ENCODE measurements at places on chromosomes 11 and 22.

GRCh38 chr11:100675115-100675650 lies 11.9 kb upstream of the ARHGAP42 start:
- no peak for DNase-seq

DNA sequence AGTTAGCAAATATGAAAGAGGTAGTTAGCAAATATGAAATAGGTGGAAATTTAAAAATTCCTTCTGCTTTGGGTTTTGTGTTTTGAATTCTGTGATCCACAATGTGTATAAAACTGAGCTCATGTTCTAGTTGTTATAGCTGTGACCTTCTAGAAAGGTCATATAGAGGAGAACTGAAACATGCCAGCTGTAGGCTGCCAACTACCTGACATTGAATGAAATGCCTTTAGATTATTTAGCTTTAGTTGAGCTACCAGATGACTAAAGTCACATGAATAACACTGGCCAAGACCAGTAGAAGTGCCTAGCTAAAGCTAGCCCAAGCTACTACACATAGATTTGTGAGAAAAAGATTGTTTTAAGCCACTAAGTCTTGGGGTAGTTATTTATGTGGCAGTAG lies 5.8 kb upstream of the TCN1 start:
- no peak for DNase-seq

- peak; percentile 20 for DNase-seq
Observed at GRCh38 chr11:94315664-94316063, 11.3 kb downstream of the IZUMO1R start.

DNA sequence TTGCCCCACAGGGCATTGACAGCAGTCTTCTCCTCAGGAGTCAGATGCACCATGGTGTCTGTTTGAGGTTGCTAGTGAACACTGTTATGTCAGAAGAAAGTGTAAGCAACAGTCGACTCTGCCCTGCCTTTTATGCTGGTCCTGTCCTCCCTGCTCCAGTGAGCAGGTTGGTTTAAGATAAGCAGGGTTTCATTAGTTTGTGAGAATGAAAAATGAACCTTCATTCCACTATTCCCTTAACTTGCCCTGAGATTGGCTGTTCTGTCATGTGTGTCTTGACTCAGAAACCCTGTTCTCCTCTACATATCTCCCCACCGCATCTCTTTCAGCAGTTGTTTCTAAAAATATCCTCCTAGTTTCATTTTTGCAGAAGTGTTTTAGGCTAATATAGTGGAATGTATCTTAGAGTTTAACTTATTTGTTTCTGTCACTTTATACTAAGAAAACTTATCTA lies at the start of gene HBD:
TSS of gene HBD (minus strand) at position 103 of the 454 bp plus-strand sequence. CDS start at position 53, 50 bp downstream.
- DNase-seq: no peak

- no peak for DNase-seq
Observed at GRCh38 chr11:129285402-129285786, 90.3 kb upstream of the BARX2 start.

- DNase-seq: peak; percentile 97
Observed at GRCh38 chr11:86740628-86741483, 59.5 kb upstream of the PRSS23 start.

DNA sequence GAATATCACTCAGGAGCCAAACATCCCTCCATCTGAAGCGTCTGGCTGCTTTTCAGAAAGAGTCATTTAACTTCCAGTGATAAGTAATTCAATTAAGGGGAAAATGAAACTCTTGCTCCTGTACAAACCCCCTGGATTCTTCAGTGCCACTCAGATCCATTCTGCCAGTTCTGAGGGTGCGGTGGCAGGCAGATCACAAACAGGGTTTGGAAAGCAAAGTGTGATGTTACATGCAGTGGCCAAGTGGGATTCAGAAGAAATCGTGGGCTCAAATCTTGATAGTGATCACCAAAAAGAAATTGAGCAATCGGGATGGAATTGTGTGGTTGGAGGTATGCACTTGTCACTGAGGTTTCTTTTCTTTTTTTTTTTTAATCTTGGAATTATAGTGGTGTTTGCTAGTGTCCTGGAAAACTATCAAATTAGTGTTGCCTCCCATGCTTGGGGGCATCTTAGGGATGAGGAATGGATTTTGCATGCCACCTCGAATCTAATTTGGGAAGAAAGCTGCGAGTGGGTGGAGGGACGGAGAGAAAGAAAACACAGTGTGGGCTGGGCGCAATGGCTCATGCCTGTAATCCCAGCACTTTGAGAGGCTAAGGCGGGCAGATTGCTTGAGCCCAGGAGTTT lies 22.5 kb upstream of the RTL6 start:
- no peak for DNase-seq

DNA sequence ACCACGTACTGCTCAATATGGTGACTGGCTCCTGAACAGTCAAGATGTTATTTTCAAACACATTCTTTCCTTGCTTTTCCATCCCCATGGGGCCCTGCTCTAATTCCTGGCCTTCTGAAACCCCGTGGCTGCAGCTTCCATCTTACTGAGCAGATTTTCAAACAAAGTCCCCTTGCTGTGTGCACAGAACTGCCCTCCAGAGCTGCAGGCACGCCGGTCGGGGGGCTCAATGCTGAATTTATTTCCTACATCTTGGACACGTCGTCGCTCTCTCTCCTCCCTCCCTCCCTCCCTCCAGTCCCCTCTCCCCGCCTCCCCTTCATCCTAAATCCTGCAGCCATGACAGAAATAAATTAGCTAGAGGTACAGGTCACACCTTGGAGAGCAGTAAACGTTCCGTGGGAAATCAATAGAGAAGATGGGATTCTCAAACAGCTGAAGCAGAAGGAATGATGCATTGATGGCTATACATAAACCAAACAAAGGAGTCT lies 243.1 kb upstream of the BLID start:
- DNase-seq: no peak

GRCh38 chr11:107857550-107858216 lies 904 bp downstream of the SLC35F2 start:
- no peak for DNase-seq

- peak; percentile 1 for DNase-seq
Observed at GRCh38 chr11:30128269-30128932, 102.4 kb upstream of the FSHB start.

- DNase-seq: peak; percentile 18
Observed at GRCh38 chr11:73205661-73206343, 12.3 kb upstream of the P2RY2 start.

- no peak for DNase-seq
Observed at GRCh38 chr11:133070791-133071190, 461.5 kb downstream of the OPCML start.

DNA sequence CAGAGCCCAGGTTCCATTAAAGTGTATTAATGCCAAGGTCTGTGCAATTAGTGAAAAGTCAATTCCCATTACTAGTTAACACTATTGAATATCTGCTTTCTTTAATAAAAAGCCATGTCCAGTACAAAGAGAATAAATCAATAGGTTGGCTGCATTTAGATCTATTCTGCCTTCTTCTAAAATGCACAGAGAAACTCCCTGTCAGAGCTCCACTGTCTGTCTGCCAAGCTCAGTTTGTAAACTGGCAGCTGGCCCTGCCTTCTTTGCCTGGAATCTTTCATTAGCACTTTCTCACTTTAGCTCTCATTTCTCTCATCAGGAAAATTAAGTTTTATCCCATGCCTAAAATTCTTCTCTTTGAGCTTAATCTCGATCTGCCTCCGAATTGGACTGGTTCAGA lies 35.6 kb downstream of the ARL14EP start:
- no peak for DNase-seq

DNA sequence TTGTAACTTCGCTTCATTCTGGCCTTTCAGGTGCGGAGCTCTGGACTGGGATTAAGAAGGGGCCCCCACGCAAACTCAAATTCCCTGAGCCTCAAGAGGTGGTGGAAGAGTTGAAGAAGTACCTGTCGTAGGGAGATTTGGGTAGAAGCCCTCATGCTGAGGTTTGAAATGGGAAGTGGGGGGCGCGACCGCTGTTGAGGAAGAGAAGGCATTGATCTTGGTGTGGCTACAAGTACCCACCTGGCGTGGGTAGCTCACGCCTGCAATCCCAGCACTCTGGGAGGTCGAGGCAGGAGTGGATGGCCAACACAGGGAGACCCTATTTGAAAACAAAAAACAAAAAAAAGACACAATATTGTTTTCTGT lies 779 bp downstream of the SELENOH start:
- no peak for DNase-seq

DNA sequence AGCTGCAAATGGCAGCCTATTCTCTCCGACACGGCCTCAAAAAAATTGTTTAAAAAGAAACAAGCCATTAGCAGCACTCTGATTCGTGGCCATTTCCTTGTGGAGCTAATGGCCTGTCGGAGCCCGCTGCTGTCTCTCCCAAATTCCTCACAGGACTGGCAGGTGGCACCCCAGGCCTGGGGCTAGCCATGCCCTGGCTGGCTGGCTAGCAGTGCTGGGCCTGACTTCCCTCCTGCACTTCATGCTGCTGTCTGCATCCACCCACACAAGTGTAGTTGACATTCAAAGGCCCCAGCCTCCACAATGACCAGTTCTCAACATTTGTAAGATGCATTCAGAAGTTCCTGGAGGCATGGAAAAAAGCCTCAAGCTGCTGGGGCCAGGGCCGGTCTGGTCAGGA lies 61.5 kb downstream of the SMCO4 start:
- no peak for DNase-seq

DNA sequence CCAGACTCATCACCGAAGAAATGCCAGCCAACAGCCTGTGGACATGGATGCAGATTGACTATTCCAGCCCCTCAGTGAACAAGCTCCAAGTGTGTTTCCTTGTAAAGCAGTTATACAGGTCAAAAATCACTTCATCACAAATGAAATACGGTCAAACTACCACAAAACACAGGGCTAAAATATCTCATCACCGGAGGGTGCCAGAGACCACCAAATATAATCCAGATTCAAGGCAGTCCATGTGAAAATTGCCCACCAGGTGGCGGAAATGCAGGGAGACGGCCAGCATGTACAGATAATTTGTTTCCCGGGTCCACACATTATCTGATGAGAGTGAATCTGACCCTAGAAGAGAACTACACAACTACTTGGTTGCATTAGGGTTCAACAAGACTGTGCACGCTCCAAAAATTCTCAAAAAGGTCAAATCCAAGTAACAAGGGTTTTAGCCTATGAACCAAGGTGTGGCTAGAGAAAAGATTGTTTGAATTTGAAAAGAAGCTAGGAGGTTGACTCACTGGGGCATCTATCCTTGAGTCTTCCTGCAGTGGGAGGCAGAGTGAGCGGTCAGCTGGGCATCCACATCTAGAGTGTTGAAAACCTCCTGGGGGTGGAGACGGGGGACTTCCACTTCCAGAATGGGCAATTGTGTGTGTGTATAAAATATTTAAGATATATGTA lies 71.7 kb downstream of the IGLL5 start:
- peak; percentile 80 for DNase-seq

- peak; percentile 100 for DNase-seq
Observed at GRCh38 chr11:14422052-14422813, 63.2 kb upstream of the RRAS2 start.

DNA sequence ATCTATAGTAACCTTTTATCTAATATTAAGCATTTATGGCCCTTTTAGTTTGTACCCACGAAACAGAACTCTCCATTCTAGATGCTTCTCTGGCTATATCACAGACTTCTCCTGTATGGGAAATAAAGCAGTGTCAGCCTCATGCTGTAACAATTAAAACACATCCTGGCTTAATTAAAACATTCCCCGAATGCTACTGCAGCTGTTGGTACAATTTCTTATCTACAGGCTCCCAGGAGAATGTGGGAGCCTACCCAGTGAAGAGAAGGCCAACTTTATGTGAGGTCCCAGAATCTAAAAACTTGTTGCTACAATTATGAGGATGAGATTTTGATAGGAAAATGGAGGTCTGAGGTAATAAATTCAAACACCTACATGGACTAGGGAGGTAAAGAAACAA lies 83.8 kb downstream of the MPPED2 start:
- DNase-seq: no peak

DNA sequence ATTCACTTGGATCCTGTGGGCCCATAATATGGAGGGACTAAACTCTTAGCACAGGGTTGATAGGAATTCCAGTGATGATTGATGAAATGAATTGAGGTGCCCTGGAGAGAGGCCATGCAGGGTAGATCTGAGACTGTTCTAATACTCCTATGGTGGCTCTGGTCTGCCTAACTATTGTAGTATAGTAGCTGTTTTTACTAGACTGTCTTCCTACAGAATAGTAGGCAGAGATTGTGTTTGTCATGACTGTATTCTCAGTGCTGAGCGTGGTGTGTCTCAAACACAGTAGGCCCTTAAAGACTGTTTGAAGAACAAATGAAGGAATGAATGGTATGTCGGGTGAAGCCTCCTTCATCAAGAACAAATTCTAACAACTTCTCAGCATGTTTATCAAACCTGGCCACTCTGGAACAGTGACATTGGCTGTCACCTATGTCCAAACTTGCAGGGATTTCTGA lies 107.0 kb upstream of the SESN3 start:
- no peak for DNase-seq

GRCh38 chr11:10581481-10582019 lies 13.1 kb upstream of the LYVE1 start:
- DNase-seq: no peak

GRCh38 chr11:13462311-13462900 lies 616 bp downstream of the BTBD10 start:
- peak; percentile 25 for DNase-seq

GRCh38 chr11:71119656-71120269 lies 132.6 kb downstream of the SHANK2 start:
- no peak for DNase-seq

- DNase-seq: no peak
Observed at GRCh38 chr11:119928047-119928446, 199.0 kb upstream of the NECTIN1 start.

DNA sequence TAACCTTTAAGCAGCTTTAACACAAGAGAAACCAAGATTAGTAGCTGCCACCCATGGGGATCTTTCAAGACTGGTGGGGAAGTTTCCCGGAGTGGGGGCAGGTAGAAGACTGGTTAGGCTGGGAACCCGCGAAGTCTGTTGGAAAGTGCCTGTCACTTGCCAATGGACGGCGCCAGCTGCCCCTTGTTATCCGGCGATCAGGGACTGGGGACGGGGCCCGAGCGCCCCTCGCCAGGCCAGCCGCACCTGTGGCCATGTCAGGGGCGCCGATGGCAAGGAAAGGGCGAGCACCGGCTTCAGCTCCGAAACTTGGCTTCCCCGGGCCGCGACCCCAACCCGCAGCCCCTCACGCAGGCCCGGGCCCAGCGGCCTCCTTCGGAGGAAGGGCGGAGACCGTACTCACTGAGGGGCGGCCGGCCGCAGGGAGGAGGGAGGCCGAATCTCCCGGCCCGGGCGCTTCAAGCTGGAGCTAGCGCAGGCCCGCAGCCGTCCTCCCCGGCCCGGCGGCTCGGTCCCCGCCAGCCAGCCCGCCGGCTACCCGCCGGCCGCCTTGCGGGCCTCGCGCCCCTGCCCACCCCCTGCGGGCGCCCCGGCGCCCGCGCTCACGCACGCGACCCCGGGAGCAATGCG lies 539 bp downstream of the EIF4ENIF1 start:
- DNase-seq: peak; percentile 18

DNA sequence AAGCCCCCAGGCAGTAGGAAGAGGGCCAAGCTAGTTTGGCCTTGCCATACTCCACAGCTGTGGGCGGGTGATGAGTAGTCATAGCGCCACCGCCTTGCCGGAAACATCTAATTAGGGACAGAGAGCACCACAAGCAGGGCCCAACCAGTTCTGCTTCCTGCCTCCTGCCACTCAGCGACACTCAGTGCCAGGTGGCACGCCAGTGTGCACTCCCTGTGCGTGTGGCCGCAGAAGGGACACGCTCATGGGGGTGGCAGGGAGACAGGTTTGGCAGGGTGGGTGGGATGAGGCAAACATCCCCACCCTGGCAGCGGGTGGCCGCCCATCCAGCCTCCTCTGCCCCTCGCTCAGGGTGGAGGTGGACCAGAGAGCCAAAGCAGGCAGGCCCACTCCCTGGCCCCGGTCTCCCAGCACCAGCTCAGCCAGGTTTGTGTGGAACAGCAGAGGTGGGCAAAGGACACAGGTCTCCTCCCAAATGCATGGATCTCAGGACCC lies 4.9 kb downstream of the OVOL1 start:
- peak; percentile 69 for DNase-seq

- DNase-seq: no peak
Observed at GRCh38 chr11:114832532-114833125, 154.3 kb downstream of the NXPE2 start.

Measured in foreskin fibroblast (primary cell).